ENCODE measurements at places on chromosomes 11 and 22. TPM values are rescaled to one million over a fixed set of nuclear protein-coding genes. Genes with fewer than 3 reads are reported as not detected.

DNA sequence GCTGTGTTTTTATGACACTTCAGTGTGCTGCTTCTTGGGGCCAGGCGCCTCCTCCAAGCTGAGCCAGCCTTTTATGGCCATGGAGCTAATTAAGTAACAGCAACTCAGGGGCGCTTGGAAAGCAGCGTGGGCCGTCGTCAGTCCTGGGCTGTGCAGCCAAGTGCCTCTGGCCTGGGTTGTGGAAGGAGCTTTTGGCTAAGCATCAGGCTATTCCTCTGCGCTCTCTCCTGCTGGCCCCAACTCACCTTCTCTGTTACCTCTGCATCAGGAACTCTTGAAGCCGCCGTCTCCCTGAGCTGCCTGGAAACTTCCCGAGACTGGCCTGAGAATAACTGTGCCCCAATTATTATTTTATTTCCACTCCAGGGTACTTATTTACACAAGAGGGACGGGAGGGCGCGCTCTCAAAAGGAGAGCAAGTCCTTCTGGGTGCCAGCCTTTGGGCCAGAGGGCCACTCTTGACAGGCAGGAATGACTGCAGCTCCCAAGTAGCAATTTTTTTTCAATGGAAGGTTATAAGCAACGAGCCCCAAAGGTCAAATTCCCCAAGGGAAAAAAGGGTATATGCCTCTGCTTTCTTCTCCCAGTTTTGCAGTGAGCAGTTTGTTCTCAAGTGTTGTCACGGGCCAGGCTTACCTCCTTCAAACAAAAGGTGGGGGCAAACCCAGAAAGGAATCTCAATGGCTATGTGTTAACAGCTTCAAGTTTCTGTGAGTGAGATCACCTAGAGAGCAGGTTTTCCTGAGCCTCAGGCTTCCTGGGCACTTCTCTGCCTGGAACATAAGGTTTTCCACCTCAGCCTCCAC, 38.5 kb upstream of the NAV2 start:
- DNase-seq, result no peak

- no peak for DNase-seq
Measured at GRCh38 chr22:39478441-39478850, 21.6 kb downstream of the MGAT3 start.

DNA sequence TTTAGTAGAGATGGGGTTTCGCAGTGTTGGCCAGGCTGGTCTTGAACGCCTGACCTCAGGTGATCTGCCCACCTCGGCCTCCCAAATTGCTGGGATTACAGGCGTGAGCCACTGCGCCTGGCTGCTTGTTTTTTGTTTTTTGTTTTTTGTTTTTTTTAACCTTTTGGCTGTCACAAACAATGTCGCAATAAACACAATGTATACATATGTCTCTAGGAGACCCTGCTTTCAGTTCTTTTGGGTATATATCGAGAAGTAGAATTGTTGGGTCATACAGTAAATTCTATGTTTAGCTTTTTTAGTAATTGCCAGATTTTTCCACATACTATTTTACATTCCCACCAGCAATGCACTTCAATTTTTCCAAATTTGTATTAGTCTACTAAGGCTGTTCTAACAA, 28.0 kb downstream of the RBX1 start:
- no peak for DNase-seq

DNA sequence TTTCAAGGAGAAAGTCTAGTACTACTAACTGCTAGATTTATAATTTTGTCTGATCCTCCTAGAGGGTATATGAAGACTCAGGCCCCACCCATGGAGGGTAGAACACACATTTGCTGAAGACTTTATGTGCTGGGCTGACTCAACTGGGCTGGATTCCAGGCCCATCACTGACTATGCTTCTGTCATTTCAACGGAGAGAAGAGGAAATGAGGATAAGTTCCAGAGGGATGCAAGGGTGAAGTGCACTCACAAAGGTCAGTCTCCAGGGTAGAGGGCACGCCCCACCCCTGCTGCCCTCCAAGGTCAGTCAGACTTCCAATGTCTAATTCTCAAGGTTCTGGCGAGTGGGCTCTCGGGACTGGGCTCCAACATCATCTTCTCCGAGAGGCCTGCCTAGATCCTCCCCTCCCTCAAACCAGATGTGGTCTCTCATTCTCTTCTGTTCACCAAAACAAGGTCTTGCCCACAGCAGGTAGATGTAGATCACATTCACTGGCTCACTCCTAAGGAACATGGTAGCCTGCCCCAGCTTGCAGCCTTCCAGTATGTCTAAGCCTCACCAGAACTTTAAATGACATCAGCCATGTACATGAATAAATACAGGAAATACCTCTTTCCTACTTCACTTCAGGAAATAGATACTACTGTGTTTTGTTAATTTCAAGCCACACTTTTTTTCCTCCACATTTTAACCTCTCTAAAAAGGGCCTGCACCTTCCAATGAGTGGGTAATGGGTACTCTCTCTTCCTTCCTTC, 7.3 kb upstream of the C11orf86 start:
- no peak for DNase-seq

DNA sequence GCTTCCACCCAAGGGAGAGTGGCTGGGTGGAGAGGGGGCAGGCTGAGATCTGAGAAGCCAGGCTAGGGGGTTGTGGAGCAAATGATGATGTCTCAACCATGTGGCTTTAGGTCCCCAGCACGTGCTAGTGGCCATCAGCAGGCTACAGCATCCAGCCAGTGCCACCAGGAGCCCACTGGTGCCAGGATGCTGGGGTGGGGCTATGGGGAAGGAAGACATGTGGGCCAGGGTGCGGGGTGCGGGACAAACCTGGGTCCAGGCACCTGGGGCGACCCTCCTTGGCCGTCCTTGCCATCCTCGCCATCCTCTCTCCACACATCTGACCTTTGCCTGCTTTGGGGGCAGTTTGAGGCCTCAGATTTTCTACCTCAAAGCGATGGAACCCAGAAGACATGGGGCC, 104.3 kb downstream of the KCNQ1 start:
- no peak for DNase-seq

DNA sequence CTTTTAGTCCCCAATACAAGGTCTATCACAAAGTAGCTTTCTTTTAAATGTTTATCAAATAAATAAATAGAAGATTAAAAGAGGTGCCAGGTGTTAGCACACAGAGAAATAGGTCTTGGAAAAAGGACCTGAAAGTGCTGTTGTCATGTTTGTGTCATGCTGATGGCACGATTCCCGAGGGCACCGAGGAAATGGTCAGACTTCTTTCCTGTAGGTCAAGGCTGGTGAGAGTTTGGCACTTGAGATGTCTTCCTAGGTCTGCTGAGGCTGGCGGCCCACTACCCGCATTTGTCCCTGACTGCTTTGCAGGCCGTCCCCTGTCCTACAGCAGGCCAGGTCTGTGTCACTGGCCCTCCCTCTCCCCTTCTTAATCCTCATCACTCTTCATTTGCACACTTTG, 112.1 kb downstream of the ATXN10 start:
- no peak for DNase-seq

- no peak for DNase-seq
Measured at GRCh38 chr11:78023426-78023825, 350 bp upstream of the KCTD14 start.

DNA sequence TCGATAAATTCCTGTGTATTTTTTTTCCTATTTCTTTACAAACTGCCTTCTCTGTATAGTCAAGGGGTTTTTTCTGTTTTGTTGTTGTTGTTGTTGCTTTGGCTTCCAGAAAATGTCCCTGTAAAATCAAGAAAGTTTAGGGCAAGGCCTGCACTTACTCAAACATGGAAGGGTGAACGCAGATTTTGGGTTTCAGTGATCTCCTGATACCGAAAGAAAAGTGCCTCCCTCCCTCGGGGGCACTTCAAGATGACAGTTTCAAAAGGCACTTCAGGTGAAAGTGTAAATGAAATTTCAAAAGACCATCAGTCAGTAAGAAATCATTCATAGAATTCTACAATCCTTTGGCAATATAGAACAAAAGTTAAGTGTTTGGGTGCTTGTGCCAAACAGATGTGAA, 43.4 kb upstream of the TMPRSS4 start:
- no peak for DNase-seq

- DNase-seq, result no peak
Measured at GRCh38 chr22:28406246-28406645, 273.4 kb downstream of the TTC28 start.

DNA sequence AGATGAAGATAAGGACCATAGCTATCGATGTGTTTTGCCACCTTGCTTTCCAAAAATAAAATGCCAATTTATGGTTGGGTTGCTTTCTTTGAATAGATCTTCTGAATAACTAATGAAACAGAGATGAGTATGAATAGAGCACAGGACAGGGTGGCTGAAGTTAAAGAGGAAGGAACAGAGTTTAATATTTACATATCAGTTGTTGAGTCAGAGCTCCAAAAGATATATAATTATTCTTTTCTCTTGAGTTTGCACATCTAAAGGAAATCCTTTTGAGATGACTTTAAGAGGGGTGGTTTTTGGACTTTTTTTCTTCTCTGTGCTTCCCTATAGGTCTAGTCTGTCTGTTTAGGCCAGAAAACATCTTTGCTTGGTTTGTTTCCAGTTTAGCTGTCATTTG, 115.2 kb downstream of the DDX10 start:
- no peak for DNase-seq

DNA sequence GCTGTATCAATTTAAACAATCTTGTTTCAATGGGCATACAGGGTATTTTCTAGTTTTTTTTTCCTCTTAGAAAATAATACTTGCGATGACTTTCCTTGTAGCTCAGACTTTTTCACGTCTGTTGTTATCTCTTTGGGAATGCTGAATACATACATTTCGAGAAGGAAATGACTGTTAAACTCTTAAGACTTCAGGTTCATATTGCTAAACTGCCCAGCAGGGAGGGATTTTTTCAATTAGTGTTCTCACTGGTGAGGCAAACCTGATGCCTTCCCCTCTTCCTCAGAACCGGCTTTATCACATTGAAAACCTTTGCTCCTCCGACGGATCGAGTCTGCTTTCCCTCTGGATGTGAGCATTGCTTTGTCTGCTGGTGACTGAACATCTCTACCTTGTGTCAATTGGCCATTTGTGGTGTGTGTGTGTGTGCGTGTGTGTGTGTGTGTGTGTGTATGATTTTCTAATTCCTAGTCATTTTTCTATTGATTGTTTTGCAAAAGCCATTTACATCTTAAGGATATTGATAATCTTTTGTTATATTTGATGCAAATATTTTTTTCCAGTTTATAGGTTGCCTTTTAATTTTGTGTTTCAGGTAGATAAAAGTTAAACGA, 6.6 kb downstream of the NEAT1 start:
- peak; percentile 41 for DNase-seq

Gene TEX54
- 0.77 TPM for total RNA-seq

Gene GSTT2B
- total RNA-seq, result 0.46 TPM

Gene SYCE3
- total RNA-seq, result 1.7 TPM

Gene PLEKHB1
- total RNA-seq, result 11.3 TPM
